Stimulated activated CD8-positive, alpha-beta memory T cell treated with anti-CD3 and anti-CD28 coated beads, Interleukin-12 subunit alpha, Interleukin-12 subunit beta, amount 100 ng/mL, for 4 hours (primary cell): ENCODE measurements at places on chromosomes 4 and X.

- DNase-seq, result no peak
Observed at GRCh38 chr4:182688081-182688480, 229.1 kb downstream of the DCTD start.

GRCh38 chrX:69503228-69503781 is 821 bp upstream of the NALF2 start:
- no peak for DNase-seq

DNA sequence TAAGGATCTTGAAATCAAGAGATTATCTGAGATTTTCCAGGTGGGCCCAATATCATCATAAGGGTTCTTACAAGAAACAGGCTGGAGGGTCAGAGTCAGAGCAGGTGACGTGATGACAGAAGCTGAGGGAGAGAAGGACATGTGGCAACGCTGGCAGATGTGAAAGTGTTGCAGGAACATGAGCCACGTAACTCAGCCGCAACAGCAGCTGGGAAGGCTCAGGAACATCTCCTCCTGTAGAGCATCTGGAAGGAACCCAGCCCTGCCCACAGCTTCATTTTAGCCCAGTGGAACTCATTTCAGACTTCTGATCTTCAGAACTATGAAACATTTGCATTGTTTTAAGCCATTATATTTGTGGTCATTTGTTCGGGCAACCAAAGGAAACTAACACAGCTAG is 156.3 kb upstream of the VEGFC start:
- no peak for DNase-seq

DNA sequence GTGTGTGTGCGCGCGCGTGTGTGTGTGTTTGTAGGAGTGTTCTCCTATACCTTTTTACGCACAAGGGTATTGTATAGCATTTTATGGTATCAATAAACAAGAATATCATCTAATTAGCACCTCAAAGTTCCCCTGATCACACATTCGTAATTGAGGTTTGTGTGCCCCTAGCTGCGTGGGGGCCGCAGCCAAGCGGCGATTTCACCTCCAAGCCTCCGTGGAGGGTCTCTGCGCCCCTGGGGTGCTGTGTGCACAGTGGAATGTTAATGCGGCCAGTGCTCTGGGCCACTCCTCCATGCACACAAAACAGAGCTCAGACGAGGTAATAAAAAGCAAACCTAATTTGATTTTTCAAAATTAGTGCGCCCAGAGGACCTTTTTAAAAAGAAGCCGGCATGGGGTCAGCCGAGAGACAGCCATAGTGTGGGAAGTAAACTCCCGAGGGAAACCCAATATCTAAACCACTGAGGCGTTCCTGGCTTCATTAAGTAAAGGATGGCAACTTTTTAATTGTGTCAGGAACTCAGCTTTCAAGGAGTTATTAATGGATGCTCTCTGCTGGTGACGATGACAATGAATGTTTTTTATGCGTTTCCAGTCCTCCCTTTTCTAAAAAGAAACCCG is 110.6 kb downstream of the SORCS2 start:
- no peak for DNase-seq

DNA sequence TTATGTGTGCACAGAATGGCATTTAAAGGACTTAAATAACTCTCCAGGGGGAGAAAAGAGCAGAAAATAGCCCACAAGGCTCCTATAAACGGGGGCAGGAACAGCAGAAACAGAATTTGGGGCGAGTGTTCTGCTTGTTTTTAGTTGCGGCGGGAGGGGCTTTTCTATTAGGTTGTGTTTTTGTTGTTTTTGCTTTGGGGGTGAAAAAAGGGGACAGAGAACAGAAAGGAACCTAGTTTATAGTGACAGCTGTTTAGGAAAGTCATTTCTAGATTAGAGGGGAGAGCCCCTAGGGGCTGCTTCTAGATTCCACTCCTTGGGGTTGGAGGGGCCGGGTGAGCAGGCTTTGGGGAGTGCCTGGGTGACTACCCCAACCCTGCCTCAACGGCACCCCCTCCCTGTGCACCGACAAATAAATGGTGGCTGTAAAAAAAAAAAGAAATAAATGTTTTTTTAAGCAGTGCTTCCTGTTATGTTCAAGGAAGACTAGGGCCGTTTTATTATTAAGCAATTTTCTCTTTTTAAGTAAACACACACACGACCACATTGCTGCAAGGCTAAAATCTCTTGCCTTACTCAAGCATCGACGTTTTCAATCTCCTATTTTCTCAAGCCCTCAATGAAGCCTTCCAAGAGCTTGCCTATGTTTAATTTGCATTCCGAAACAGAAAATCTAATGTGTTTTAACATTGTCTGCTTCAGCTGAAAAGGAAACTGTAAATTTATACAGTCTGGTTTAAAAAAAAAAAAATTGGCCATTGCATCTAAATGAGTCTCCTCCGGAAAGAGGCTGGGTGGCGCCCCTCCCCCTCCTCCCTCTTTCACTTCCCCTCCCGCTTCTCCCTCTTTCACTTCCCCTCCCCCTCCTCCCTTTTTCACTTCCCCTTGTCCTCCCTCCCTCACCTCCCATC is 123.3 kb upstream of the TBL1X start:
- no peak for DNase-seq

DNA sequence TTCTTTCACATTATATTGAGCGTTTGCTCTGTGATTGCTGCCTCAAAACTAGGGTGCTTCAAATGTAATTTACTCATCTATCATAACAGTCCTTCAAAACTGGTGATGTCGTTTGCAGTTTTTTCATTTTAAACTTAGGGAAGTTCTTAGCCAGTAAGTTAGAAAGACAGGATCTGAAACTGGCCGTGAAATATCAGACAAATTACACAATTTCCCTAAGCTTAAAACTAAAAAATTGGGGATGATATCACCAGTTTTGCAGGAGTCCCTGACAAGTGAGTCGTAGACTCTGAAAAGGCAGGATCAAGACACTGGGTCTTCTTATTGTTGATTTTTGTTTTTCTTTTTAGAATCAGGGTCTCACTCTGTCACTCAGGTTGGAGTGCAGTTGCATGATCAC is 44.8 kb downstream of the MOB1B start:
- no peak for DNase-seq

DNA sequence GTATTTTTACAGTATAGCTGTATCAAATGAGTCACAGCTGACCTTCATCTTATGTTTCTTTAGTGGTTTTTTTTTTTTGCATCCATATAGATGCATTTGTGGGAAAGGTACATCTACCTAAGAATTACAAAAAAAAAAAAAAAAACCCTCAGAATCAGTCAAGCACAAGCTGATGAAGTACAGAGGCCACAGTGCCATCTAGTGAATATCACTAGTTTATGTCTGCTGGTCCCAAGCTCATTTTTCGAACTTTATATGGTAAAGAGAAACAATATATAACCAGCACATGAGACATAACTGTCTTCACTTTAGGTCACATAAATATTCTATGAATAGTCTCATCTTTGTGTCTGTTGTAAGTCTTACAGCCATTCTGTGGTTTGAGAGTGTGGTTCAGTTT is 220.1 kb downstream of the DLG3 start:
- no peak for DNase-seq

GRCh38 chr4:28444886-28445496 is 1584.3 kb downstream of the STIM2 start:
- DNase-seq, result no peak

DNA sequence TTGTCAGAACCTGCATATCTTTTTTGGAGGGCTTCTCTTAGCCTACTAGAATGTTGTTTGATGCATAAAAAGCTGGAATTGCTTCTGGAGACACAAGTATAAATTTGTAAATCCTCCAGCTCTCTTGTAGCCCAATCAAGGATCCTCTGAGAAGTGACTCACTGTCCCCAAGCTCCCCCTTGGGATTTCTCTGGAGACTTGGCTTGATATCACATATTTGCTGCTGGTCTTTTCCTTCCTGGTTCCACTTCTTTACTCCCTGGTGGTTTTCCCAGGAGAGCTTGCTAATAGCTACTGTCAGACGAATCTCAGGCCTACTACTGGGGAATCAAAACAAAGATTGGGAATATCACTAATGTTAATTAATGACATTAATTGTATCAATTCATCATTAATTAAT is 173.1 kb downstream of the STK32B start:
- DNase-seq, result no peak

- no peak for DNase-seq
Observed at GRCh38 chr4:78624048-78624447, 72.5 kb downstream of the ANXA3 start.

GRCh38 chrX:16445166-16445752 is 204.7 kb upstream of the S100G start:
- peak; percentile 6 for DNase-seq

- DNase-seq, result no peak
Observed at GRCh38 chrX:344371-344901, 25.8 kb upstream of the GTPBP6 start.

DNA sequence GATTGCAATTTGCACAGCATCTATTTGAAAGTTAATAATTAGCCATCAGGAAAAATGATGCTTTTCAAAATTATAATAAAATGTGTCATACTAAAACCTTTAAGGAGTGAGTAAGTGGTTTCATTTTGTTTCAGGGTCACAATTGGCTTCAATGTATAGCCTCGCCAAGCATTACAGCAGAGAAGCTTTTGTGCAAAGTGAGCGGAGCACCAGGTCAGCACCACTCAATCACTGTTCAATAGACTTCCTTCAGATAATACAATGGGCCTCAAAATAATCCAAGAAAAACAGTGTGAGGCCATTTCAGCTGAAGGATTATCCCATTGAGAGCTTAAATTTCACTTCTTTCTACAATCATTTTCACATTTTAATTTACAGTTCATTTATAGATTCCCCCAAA is 409.2 kb upstream of the SLIT2 start:
- no peak for DNase-seq

- peak; percentile 10 for DNase-seq
Observed at GRCh38 chrX:43557792-43558191, 98.3 kb upstream of the MAOA start.

DNA sequence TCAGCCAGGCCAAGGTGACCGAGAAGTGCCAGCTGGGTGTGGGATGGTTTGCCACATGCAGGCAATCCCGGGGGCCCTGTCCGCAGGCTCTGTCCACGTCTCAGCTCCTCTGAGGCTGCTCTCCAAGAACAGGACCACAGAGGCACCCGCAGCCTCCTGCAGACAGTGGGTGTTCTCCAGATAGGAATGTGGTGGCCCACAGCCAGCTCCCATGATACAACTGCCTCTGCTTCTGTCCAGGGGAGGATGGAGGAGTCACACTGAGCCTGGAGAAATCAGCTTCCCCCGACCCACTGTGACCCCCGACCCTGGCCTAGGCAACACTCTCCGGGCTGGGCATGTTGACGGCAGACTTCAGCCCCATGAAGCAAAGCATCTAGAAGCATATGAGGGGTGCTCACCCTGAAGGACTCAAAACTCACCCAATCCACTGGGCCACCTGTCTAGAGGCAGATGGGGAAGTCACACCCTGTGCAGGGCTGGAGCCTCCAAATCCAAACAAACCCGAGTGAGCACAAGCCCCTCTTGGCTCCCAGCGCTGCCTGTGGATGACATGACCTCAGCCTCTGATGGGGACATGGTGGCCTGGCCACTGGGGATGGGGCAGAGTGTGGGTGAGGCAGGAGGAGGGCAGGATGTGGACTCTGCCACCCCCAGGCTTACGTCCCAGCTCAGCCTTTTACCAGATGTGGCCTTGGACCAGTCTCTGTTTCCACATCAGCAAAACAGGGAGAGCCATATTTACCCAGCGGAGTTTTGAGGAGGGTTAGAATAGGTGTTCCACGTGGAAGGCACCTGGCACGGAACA is 102.3 kb downstream of the PSAPL1 start:
- DNase-seq, result no peak

- no peak for DNase-seq
Observed at GRCh38 chr4:157121401-157121800, 45.5 kb downstream of the GLRB start.

DNA sequence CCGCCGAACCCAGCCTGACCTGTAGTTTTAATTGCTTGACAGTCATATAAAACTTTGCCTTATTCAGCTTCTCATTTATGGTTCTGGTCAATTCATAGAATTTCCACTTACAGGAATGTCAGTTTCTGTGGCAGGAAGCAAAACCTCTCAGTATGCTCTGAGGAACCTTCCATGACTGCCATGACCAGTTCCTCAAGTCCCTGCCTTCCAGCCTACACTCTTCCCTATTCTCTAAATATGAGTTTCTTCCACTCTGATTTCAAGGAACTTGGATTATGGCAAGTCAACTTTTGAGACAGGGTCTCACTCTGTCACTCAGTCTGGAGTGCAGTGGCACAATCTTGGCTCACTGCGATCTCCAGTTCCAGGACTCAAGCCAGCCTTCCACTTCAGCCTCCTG is 26.0 kb upstream of the NSUN7 start:
- DNase-seq, result no peak

GRCh38 chr4:82484996-82485783 is 54.8 kb downstream of the ENOPH1 start:
- no peak for DNase-seq

DNA sequence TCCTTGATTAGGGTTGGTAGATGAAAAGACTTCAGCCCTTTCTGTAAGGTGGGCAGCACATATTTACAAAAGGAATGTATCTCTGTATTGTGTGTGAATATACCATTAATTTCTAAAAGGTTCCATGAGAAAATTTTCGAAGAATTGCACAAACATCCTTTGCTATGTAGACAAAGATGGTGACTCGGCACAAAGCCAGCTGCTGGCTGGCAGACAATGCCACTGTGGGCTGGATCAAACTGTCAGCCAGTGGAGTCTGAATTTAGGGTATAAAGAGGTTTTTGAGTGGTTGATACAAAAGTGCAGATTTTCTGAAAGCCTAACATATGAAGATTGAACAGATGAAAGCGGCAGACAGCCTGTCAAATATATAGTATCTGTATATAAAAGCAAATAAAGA is 5.6 kb upstream of the TXK start:
- DNase-seq, result no peak

GRCh38 chrX:31580726-31581125 is 508.9 kb upstream of the FTHL17 start:
- DNase-seq, result no peak

DNA sequence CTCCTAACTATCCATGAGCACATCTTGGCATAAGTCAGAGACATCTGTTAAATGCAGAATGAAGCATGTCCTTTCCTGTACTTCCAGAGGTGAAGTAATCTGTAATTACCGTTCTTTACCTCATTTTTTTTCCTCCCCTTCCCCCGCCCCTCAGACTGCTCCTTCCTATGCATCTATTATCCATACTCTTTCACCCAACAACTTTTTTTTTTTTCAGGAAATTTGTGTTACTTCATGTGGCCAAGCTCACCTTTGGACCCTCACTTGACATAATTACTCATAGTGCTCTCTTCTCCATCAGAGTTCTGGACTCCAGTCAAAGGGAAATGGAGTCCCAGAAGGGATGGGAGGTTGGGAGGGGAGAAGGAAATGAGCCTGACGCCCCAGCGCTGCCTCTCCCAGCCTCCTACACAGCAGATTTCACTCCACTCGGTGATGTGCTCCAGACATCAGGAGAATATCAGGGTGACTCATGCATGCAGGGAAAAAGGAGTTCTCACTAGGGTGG is 568.8 kb downstream of the STIM2 start:
- no peak for DNase-seq

GRCh38 chr4:39025552-39026085 is 6.6 kb downstream of the TMEM156 start:
- no peak for DNase-seq

GRCh38 chrX:148067285-148067684 is 86.1 kb downstream of the FMR1NB start:
- DNase-seq, result no peak
